Left cardiac atrium (tissue), 4 donors: ENCODE measurements at places on chromosomes 6 and 20. TPM values are rescaled to one million over a fixed set of nuclear protein-coding genes. Genes with fewer than 3 reads are reported as not detected.

DNA sequence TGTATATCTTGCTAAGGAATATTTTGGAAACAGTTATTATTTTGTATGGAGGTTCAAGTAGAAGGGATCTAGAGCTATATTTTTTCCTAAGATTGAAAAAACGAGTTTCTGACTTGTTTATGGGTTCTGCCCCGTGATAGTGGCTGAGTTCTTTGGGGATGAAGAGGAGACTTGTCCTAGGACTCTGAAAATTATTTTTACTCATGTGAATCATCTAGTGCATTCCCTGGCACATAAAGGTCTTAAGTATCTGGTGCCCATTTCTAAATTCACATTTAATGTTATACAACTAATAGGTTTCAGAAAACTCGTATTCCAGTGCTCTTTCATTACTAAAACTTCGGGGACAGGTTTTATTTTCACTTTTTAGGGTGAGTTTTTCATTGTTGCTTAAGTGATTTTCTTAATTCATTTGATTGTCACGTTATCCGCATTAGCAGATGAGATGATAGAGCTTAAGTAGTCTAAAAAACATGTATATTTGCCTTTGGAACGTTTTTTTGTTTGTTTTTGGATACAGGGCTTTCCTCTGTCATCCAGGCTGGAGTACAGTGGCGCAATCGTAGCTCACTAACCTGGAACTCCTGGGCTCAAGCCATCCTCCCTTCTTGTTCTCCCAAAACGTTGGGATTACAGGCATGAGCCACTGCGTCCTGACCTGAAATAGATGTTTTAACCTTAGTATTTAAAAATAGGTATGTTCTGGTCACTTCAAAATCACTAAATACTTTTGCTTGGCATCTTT lies 2.1 kb downstream of the NFYA start:
- DNase-seq: peak; percentile 27

- DNase-seq: no peak
Observed at GRCh38 chr6:167073679-167074274, 49.1 kb upstream of the CCR6 start.

DNA sequence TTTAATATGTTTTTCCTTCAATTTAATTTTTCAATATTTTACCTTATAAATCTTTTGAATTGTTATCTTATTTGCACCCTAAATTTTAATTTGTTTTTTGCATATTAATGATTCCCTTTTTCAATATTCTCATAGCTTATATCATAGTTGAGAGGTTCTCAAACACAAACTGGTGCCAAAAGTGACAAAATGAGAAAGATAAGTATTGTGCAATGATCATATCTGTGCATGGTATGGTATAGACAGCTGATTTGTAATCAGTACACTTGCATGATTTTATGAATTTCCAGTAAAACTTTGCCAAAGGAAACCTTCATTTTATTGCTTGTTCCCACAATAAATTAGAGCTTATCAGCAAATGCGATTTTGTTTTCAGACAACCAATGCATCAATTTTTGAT lies 161.0 kb upstream of the HDAC2 start:
- DNase-seq: no peak

DNA sequence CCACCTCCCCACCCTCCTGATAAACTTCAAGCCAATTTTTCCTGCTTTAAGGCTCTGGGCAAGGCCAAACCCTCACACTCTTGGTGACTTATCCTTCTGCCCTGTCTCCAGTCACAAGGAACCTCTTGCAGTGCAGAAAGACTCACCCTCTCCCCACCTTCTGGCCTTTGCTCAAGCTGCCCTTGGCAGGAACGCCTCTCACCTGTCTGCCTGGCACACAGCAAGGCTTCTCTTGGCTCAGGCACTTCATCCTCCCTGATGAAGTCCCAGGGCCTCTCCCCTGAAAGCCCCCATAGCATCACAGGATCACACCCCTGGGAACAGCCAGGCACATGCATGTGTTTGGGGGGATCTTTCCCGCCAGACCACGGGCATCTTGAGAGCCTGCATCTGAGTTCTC lies 68.8 kb upstream of the NNAT start:
- DNase-seq: no peak

- no peak for DNase-seq
Observed at GRCh38 chr6:72665599-72665998, 43.7 kb downstream of the KCNQ5 start.

DNA sequence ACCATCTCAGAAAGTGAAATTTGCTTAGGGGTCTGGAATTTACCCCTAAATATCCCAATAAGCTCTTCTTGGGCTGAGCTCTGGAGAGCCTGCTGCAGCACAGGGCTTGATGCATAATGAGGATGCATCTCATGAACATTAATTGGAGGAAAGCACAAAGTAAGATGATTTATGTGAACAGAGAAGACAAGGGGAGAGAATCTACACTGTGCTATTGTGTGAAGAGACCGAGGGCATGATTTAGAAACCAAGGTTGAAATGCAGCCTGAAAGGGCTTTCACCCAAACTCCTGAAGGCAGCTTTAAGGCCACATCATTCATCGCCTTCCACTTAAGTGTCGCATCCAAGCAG lies 27.8 kb upstream of the GPR63 start:
- no peak for DNase-seq

DNA sequence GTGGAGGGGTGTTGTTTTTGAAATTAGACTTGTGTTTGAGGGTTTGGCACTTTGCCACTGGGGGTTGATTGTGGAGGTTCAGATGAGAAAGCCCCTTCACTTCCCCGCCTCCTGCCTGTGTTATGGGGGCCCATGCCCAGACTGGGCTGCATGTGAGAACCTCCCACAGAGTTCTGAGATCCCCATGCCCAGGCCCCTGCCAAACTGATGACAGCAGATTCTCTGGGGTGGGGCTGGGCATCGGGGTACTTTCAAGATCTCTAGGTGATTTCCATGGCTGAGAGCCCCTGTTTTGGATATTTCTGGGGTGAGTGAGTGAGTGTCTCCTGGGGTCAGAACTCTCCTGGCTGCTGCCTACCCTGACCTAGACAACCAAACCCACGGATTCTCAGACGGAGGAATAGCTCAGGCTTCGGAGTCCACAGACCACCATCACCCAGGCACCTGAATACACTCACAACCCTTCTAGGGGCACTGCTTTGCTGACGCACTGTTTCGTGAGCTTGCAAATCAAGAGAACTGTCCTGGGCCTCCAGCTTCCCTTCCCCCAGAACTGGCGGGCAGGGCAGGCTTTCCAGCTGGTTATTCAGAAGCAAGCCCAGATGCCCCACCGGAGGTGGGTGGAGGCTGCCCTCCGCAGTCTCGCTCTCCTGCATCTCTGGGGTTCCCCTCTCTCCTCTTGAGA lies 6.3 kb downstream of the BCAS1 start:
- no peak for DNase-seq

- DNase-seq: no peak
Observed at GRCh38 chr6:43981363-43981990, 145.8 kb downstream of the MRPL14 start.

DNA sequence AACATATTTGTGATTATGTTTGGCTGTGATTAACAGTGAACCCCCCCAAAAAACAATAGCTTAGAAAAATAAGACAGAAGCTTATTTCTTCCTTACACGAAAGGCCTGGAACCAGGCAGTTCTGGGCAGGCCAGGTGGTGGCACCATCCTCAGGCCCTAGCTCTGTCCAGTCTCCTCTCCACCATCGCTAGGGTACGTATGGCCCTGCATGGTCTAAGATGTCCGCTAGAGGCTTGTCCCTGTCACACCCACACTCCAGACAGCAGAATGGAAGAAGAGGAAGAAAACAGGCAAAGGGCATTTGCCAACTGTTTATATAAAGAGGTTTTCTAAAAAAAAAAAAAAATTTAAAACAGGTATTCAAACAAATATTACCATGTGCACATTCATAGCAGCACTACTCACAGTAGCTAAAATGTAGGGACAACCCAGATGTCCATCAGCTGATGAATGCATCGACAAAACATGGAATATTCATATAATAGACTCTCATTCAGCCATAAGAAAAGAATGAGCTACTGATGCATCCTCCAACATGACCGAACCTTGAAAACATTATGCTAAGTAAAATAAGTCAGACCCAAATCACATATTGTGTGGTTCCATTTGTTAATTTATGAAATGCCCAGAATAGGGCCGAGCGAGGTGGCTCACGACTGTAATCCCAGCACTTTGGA lies 6.7 kb downstream of the TGM3 start:
- DNase-seq: no peak

GRCh38 chr20:16801919-16802651 lies 53.9 kb downstream of the OTOR start:
- peak; percentile 61 for DNase-seq

DNA sequence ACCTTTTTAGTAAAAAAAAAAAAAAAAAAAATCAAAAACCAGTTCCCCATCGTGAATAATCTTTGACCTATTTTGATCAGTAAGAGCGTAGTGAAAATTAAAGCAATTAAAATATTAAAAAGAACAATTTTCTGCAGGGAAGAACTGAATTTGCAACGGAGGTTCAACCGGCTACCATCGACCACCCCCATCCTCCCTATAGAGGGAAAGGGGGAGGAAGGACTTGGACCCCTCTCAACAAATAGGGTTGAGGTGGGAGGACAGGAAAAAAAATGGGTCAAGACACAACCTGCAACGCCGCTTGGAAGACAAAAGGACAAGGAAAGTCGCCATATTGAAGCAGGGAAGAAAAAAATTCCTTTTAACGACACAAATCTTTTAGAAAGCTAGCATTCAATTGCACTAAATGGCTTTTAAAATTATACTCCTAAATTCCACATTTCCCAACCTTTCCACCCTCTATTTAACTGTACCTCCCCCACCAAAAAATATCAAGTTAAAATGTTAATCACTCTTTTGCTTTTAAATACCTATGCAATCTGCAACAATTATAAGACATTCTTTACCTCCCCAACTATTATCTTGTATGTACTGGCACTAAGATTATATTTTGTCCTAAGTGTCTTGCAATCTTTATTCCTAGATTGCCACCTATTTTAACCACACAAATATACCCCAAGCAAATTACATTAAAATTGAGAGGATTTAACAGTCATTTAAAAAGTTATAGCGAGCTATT lies 1.7 kb downstream of the PPP1R10 start:
- no peak for DNase-seq

- no peak for DNase-seq
Observed at GRCh38 chr20:58997141-58997770, 9.8 kb downstream of the CTSZ start.

GRCh38 chr20:37223053-37223452 lies 38.6 kb downstream of the GHRH start:
- DNase-seq: no peak

DNA sequence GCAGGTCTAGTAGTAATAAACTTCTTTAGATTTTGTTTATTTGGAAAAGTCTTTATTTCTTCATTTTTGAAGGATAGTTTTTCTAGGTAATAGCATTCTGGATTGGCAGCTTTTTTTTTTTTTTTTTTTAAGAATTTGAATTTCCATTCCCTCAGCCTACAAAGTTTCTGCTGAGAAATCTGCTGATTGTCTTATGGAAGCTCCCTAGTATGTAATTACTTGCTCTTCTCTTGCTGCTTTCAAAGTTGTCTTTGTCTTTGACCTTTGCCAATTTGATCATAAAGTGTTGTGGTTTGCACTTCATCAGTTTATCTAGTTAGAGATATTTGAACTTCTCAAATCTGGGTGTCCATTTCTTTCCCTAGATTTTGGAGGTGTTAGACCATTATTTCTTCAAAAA lies 82.2 kb upstream of the GMDS start:
- DNase-seq: no peak

GRCh38 chr20:25078662-25079061 lies 3.3 kb downstream of the VSX1 start:
- no peak for DNase-seq

- DNase-seq: peak; percentile 70
Observed at GRCh38 chr6:25223490-25223991, 55.6 kb upstream of the CARMIL1 start.

GRCh38 chr20:61349447-61350165 lies 97.5 kb downstream of the CDH4 start:
- no peak for DNase-seq

GRCh38 chr20:63279931-63280330 lies 7.3 kb downstream of the ARFGAP1 start:
- DNase-seq: no peak

GRCh38 chr6:1125297-1125696 lies 186.6 kb upstream of the FOXQ1 start:
- DNase-seq: no peak

DNA sequence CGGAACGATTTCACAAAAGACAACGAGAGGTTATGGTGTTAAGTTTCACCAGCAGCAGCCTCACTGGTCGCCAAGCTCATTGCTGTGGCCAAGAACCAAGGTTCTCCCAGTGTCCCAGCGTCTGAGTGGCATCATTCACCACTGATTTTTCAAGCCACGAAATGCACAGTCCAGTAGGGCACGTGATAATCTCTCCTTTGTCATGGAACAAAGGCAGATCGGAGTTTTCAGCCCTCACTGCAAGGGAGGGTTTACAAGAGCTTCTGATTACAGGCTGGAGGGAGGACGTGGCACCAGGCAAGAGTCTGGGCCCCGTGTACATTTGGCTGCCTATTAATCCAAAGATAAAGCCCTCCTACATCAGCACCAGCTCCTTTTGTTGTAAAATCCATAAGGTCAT lies 2.0 kb downstream of the CD24 start:
- DNase-seq: no peak

GRCh38 chr20:1382670-1383069 lies 10.2 kb downstream of the FKBP1A start:
- DNase-seq: no peak

DNA sequence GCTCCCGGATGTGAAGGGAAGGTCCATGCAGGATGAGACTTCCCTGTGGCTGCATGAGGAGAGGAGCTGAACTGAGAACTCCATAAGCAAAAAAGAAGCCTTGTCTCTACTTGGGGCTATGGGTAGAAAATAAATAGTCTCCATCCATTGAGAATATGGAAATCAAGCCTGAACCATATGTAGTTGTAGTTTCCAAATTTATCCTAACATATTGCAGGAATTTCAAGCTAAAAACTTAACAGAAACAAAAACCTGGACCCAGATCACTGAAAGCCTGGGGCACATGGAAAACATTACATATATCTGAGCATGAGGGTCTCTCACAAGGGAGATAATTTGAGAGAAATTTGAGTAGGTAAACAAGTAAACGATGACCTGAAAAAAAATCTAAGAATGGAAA lies 94.9 kb upstream of the C6orf118 start:
- no peak for DNase-seq

- no peak for DNase-seq
Observed at GRCh38 chr20:9375221-9375681, 139.1 kb upstream of the LAMP5 start.

- no peak for DNase-seq
Observed at GRCh38 chr6:83252719-83253118, 59.6 kb downstream of the RWDD2A start.

The XKR7 gene
- total RNA-seq: not detected

The PBOV1 gene
- not detected for total RNA-seq

The RAET1G gene
- total RNA-seq: 0.55 TPM

The SIM1 gene
- total RNA-seq: not detected

The SPINT4 gene
- not detected for total RNA-seq

The GCNT2 gene
- total RNA-seq: 3.5 TPM

The C20orf202 gene
- total RNA-seq: 0.24 TPM

The TBXT gene
- not detected for total RNA-seq

The IL17F gene
- total RNA-seq: not detected

The FUCA2 gene
- 47.9 TPM for total RNA-seq

The NEDD9 gene
- total RNA-seq: 42.9 TPM
